ENCODE measurements at places on chromosomes 7 and 10.
A peak's percentile ranks its signal among the peaks of the same experiment; 100 is the strongest.

GRCh38 chr7:26862834-26863233 is 1.6 kb downstream of the SKAP2 start:
- DNase-seq: no peak

DNA sequence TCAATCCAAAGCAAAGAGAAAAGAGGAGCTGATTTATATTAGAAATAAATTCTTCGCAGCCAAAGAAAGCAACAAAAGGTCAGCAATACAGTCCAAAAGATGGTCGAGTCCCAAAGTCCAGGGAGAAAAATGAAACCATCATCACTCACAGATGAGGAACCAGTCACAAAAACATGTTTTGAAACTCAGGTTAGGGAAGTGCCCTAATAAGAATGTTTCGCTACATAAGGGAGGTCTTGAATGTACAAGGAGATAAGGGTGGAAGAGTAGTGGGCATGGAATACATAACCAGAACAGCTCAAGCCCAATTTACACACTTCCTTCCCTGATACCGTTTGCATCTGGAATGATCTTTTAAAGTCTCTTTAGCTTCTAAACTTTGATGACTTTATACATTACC is 53.6 kb downstream of the VPS41 start:
- DNase-seq: peak; percentile 55

DNA sequence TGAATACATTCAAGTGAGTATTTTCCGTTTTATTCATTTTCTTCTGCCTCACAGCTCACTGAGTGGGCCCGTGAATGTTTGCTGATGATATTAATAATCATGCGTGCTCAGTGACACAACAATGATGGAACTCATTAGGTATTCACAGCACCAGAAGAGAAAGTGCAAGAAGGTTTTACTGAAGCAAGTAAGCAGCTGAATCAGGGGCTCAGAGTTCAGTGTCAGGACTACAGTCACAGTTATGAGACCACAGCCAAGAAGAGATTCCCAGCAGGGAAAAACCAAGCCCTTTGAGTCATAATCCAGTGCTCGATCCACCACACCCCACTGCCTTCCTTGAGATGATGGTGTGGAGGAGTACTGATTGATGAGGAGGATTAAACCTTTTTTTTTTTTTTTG is 247.4 kb downstream of the KIAA1217 start:
- no peak for DNase-seq

GRCh38 chr7:29202651-29203069 is 8.1 kb downstream of the CHN2 start:
- peak; percentile 98 for DNase-seq

GRCh38 chr10:50636618-50637579 is 13.1 kb upstream of the SGMS1 start:
- DNase-seq: no peak

DNA sequence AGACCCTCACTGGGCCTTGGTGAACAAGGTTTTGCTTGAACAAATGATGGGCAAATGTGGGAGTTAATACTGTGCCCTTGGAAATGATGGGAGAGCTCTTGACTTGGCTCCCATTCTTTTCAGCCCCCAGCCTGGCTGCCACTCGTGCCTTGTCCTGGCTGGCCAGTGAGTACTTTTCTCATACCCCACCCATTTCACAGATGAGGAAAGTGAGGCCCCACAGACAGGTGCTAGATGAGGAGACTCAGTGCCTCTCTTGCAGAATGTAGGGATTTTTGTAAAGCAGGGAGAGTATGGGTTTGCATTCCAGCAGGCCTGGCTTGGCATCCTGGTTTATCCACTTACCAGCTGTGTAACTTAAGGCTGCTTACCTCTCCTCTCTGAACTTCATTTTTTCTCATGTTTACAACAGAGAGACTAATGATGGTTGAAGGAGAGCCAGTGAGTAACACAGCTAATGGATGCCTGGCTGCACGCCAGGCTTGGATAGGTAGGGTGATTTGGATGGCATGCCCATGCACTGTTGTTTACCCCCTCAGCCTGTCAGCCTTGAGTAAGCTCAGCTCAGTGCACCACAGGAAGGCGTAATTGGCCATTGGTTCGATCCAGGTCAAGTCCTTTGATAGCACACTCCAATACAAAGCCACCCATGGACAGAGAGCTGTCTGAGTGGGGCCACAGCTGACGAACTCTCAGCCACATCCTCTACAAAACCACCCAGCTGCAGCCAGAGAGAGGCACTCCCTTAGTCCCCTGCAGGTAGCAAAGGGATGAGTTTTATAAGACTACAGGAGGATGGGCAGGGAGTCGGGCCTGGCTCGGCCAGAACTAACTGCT is 436.8 kb downstream of the RPS24 start:
- DNase-seq: no peak

Measured in MV-4-11 (cell line).